ENCODE measurements at places on chromosomes 1 and 21.
A peak's percentile ranks its signal among the peaks of the same experiment; 100 is the strongest.

DNA sequence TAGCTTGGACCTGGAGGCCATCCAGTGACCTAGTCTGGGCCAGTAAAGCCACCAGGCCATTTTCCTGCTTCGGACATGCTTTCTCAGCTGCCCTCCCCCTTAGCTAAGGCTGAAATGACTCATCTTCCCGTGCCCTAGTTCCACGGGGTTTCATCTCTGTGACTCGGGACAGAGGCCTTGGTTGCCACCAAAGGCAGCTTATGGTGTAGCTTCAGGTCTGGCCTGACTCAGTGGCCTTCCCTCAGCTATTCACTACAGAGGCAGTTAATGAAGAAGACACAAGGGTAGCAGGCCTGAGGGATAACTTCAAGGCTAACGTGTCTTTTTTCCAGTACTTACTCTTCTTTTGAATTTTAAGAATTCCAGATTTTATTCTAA lies 82.4 kb downstream of the PBX1 start:
- no peak for DNase-seq

- DNase-seq: no peak
Measured at GRCh38 chr1:15186846-15187151, 33.3 kb downstream of the TMEM51 start.

DNA sequence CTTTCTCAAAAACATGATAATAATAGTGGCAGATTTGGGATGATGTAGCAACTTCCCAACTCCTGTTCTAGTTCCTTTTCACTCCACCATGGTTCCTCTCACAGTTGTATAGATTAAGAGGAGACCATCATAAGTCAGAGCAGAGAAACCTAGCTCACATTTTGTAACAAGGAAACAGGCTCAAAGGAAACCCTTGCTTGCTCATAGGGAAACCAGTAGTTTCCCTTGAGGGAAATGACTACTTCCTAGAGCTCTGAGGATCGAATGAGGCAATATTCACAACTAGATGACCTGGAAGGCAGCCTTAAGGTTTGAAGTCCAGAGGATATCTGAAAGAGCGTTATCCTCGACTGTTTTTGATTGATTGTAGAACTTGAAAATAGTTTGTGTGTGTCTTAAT lies 76.1 kb upstream of the C8B start:
- DNase-seq: no peak

- DNase-seq: no peak
Measured at GRCh38 chr21:45278156-45278911, 9.4 kb downstream of the POFUT2 start.

DNA sequence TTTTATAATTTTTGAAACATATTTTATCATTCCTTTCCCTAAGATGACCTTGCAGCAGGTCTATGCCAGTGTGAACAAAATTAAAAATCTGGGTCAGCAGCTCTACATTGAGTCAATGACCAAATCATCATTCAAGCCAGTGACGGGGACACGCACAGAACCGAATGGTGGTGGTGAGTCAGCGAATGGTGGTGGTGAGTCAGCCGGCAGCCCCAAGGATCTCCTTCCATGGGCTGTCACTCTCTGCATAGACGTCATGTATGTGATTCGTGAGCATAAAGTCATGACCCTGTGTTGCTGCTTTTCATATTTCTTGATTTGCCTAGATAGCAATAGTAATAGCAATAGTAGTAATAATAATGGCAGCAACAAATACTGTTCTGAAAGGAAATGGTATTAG lies 26.3 kb downstream of the PER3 start:
- no peak for DNase-seq

DNA sequence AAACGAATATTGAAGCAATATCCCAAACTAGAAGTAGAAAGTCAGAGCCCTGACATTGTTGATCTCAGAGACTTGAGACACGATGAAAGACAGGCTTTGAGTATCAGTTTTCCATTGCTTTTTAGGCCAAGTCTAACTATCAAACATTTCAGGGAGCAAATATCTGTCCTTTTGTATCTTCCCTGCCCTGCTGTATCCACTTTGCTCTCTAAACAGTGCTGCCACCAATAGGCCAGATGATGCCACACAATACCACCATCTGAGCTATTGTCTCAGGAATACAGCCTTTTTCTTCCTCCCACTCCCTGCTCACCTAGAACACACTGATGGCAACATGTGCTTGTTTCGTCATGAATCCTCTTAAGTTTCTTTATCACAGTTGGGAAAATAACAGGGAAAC lies 62.6 kb upstream of the SPAG17 start:
- DNase-seq: no peak

GRCh38 chr1:95028954-95029353 lies 43.8 kb downstream of the ALG14 start:
- DNase-seq: no peak

GRCh38 chr1:230754796-230755195 lies 7.6 kb downstream of the CAPN9 start:
- no peak for DNase-seq

- DNase-seq: no peak
Measured at GRCh38 chr1:80542231-80542630, 1258.5 kb upstream of the ADGRL2 start.

DNA sequence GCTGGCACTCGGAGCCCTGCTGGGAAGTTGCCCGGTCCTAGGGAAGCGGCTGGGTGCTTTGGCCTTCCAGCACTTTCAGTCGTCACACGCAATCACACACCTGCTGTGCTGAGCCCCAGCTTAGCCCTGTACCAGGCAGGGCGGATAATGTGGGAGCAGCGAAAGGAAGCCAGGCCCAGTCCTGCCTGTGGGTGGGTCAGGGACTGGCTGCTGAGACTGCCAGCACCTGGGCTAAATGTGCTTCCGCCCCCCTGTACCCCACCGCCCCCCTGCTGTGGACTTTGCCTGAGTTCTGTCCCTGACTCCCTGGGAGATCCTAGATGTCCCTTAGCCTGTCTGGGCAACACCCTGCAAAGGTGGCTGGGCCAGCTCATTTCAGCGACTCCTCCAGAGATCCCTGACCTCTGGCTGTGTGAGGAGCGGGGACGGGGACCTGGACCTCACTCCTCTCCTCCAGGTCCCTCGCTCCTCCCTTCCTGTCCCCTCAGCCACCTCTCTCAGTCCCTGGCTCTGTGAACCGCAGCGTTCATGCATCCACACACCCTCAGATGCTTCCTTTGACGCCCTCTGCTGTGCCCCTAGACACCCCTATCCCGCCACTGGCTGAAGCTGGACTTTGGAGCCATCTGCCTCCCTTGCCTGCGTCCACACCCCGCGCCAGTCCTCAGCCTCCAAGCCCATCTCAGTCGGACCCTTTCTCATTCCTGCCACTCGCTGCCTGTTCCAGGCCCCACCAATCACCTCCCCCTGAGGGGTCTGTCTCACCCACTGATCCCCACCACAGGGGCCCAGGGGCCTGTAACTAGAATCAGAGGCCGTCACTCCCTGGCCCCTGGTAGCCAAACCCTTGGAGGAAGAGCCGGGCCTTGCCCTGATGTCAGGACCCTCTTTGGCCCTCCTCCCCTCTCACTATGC lies 1.4 kb downstream of the MMEL1 start:
- DNase-seq: peak; percentile 29

Measured in GM13976 (cell line).